Pancreas (tissue), 10 donors: ENCODE measurements at places on chromosomes 2 and 18. TPM values are rescaled to one million over a fixed set of nuclear protein-coding genes. Genes with fewer than 3 reads are reported as not detected.

DNA sequence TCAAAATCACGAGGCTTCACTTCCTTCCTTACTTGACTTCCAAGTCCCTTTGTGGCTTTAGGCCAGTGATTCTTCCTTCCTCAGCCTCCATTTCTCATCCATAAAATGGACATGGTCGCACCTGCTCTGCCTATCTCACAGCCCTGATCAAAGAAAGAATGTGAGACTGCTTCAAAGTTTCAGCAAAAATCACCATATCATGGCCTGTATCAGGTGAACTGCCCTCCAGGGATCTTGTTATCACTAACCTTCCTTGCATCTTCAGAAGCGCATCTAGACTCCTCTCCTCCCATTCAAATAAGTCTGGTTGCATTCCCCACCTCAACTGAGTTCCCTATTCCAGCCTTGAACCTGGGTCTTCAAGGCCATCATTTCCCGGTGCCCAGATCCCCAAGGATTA, 96.5 kb downstream of the TTC32 start:
- no peaks in the 10 kb centered on the region for H3K36me3 ChIP-seq
- peaks cover 4% of the 10 kb centered on the region for H3K4me1 ChIP-seq
- DNase-seq: no peak
- no peak overlapping the region for H3K4me3 ChIP-seq
- H3K27me3 ChIP-seq: no peaks in the 10 kb centered on the region

Gene STRADB
- total RNA-seq: 8.1 TPM

DNA sequence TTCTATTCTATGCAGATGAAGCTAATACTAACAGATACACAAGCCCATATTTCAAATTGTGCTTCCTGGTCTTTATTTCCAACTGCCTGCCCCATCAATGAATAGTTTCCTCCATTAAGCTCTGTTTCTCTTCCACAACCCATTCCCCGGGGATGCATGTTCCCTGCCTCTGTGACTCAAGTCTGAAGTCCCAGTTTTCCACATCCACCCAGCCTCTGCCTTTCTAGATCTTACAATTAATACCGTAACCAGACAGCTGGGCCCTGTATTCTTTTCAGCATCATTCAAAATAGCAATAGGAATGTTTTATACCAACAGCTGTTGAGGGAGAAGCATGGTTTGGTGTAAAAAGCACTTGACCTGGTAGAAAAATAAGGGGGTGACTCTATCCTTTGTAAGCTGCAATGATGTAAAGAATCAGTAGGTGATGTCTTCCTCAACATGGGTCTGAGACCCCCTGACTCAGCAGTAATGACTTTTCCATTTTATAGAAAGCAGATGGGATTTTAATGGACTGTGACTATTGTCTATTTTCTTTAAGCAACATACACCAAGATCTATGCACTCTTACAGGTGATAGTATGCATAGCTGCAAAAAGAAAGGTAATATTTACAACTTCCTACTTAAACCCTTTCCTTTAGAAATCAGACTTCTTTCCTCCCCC, 46.1 kb upstream of the DAPL1 start:
- DNase-seq: no peak
- no peaks in the 10 kb centered on the region for H3K36me3 ChIP-seq
- no peak overlapping the region for H3K4me3 ChIP-seq
- H3K4me1 ChIP-seq: peaks cover 6% of the 10 kb centered on the region
- H3K27me3 ChIP-seq: no peaks in the 10 kb centered on the region
- no peak overlapping the region for H3K27ac ChIP-seq

DNA sequence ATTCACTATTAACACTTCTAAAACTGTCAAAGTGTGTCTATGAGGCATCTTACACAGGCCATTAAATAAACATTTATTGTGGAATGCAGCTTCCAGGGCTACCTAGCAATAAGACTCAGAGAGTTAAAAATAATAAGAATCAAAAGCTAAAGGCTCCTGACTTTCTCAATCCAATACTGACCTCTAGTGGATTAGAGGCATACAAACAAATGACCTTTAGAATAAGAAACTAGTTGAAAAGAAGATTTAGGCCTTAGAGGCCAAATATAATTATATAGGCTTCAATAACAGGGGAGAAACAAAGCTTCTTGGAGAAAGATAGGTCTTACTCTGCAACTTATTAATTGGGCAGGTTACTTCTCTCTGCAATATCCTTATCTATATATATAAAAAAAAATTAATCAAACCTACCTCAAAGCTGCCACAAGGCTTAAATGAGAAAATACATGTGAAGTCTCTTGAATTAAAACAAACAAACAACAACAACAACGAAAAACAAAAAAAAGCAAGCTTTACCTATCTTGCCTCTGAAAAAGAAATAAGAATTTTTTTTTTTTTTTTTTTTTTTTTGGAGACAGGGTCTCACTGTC, 246.1 kb downstream of the EXOC6B start:
- no peak for DNase-seq
- H3K4me1 ChIP-seq: no peaks in the 10 kb centered on the region
- H3K36me3 ChIP-seq: no peaks in the 10 kb centered on the region
- H3K27ac ChIP-seq: no peak overlapping the region
- no peaks in the 10 kb centered on the region for H3K27me3 ChIP-seq

DNA sequence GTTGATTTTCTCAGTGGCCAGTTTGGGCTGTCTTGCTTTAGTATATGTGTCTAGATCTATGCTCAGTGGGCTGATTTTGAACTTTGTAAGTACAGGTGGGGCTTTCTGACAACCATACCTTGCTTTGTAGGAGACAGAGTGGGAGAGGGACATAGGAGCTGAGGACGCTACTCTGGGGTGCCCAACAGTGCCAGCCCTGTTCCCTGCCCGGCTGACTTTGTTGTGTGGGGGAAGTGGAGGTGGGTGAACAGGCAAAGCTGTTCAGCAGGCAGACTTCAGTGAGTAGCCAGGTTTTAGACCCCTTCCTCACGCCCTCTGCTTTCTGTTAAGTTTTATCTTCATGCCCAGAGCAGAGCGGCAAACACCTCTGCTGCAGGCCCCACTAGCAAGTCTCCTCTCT, 44.2 kb upstream of the DOCK10 start:
- no peaks in the 10 kb centered on the region for H3K27me3 ChIP-seq
- H3K4me1 ChIP-seq: no peaks in the 10 kb centered on the region
- H3K36me3 ChIP-seq: no peaks in the 10 kb centered on the region
- no peak for DNase-seq
- H3K27ac ChIP-seq: no peak overlapping the region

GRCh38 chr2:222780051-222780450, 80.8 kb upstream of the ACSL3 start:
- no peak for DNase-seq
- peaks cover 18% of the 10 kb centered on the region for H3K4me1 ChIP-seq
- no peaks in the 10 kb centered on the region for H3K27me3 ChIP-seq
- H3K36me3 ChIP-seq: no peaks in the 10 kb centered on the region

- no peak overlapping the region for H3K4me3 ChIP-seq
- no peak for DNase-seq
- no peaks in the 10 kb centered on the region for H3K36me3 ChIP-seq
- H3K27me3 ChIP-seq: no peaks in the 10 kb centered on the region
- no peaks in the 10 kb centered on the region for H3K4me1 ChIP-seq
- H3K27ac ChIP-seq: no peak overlapping the region
Measured at GRCh38 chr18:39186008-39186407, 1620.4 kb upstream of the CELF4 start.

DNA sequence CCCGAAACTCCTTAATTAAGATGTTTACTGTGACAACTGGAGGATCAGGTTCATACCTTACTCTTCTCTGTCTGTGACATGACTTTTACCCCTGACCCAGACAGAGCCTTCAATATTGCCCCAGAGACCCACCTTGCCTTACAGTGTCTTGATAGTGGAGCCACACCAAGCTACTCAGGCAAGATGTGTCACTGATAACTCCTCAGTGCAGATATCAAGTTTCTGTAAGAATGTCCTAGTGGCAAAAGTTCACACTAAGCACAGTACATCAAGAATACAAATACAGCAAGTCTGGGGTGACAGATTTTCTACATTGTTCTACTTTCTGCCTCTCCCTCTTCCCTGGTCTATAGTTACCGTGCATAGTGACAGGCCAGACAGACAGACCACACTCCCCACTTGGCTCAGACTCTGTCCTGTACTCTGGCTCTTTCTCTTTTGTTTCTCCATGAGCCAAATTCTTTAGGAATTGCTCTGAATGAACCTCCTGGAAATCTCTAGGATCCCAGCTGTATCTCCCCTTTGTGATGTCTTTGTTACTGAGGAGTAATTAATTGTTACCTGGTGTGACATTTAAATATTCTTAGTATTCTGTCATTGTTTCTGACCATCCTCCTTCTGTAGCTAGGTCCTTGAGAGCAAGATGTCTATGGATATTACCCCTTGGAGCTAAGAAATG, 24.1 kb upstream of the APOB start:
- no peaks in the 10 kb centered on the region for H3K36me3 ChIP-seq
- DNase-seq: no peak
- no peaks in the 10 kb centered on the region for H3K4me1 ChIP-seq
- no peak overlapping the region for H3K4me3 ChIP-seq
